ENCODE measurements at places on chromosomes 5 and 9.
A peak's percentile ranks its signal among the peaks of the same experiment; 100 is the strongest.

- DNase-seq: no peak
These were observed 6.7 kb upstream of the TMEM141 start for GRCh38 chr9:136784249-136784996.

- DNase-seq: no peak
These were observed 103.7 kb downstream of the FEM1C start for GRCh38 chr5:115440782-115441451.

DNA sequence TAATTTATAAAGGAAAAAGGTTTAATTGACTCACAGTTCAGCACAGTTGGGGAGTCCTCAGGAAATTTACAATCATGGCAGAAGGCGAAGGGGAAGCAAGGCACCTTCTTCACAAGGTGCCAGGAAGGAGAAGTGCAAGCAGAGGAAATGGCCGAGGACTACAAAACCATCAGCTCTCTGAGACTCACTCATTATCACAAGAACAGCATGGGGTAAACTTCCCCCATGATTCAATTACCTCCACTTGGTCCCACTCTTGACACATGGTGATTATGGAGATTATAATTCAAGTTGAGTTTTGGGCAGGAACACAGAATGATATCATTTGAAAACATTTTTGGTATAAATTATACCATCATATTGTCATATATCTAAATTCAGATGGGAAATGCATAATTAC lies 934.7 kb downstream of the CDH12 start:
- no peak for DNase-seq

GRCh38 chr9:135060461-135061116 lies 26.9 kb upstream of the OLFM1 start:
- no peak for DNase-seq

- DNase-seq: no peak
These were observed 35.2 kb upstream of the SPATA31C2 start for GRCh38 chr9:88173378-88173999.

DNA sequence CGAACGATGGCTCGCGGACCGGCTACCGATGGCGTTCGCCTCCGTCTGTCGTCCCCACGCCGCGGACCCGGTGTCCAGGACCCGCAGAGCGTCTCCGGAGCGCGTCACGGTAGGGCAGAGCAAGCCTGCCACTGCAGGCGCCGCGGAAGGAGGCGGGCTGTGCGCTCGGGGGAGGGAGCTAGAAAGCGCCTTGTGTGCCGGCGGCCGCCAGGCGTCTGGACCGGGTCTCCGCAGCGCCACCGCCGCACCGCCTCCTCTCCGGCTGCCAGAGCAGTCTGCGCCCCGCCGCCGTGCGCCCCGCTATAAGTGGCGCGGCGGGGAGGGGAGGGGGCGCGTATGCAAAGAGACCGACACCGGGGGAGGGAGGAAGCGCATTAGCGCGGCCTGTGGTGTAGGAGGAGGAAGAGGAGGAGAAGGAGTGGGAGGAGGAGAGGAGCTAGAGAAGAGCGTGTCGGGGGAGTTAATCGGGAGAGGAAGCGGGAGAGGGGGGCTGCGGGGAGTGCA lies at the start of gene ENC1:
Gene ENC1, minus strand, starts transcription at position 279 of the 504 bp plus-strand sequence. CDS start 4,243 bp downstream, outside the sequence.
- DNase-seq: peak; percentile 54

DNA sequence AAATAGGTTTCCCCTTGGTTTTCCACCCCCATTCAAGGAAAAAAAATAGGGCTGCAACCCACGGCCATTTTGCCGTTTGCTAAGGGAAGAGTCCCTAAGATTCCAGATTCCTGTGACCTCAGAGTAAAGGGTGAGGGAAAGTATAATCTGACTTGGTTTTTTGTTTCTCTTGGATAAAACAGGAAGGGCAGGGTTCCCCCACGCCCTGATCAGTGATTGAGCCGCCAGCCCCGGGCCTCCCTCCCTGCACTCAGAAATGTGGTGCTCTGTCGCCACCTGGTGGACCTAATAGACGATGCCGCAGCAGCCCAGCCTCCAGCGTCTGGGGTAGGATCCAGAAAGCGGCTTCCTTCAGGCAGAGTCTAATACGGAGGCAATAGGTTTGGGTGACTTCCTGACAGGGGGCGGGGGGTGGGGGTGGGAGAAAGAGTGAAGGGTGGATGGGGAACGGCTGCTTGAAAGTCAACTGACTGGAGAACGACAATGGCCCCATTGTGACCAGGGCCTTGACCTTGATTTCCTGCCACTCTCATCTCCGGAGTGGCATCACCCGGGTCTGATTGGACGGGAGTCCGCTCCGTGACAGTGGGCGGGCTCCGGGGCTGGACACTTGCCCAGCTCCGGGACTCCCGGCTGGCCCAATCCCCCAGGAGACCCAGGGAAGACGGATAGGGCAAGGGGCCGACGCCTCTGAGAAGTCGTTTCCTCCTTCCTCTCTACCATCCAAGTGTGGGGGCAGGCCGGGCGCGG lies 17.8 kb upstream of the CYSTM1 start:
- peak; percentile 86 for DNase-seq

DNA sequence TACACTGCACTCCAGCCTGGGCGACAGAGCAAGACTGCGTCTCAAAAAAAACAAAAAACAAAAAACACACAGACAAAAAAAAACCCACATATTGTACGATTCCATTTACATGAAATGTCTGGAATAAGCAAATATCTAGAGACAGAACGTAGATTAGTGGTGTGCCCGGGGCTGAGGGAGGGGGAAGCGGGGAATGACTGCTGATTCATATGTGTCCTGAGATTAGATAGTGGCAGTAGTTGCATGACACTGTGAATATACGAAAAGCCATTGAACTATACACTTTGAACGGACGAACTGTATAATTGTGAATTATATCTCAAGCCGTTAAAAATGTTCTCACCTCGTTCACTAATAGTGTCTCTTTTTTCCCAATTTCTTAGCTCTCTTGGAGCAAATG lies 23.9 kb downstream of the FGF1 start:
- DNase-seq: no peak

- DNase-seq: no peak
These were observed 29.5 kb downstream of the GDNF start for GRCh38 chr5:37810311-37810710.

DNA sequence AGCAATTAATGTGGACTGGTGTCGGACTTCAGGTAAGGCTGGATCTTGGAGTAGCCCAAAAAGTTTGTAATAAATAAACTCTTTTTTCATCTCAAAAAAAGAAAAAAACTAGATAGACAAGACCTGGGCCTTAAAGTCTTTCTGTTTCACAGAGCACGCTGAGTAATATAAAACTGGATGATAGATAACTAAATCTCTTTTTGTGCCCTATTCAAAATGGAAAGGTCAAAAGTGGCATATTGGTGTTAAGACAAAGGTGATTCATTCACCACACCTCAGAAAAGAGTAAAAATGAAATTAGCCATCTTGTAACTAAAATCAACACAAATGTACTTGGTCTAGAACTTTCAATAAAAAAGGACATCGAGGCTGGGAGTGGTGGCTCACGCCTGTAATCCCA lies 30.3 kb upstream of the RFK start:
- DNase-seq: no peak

DNA sequence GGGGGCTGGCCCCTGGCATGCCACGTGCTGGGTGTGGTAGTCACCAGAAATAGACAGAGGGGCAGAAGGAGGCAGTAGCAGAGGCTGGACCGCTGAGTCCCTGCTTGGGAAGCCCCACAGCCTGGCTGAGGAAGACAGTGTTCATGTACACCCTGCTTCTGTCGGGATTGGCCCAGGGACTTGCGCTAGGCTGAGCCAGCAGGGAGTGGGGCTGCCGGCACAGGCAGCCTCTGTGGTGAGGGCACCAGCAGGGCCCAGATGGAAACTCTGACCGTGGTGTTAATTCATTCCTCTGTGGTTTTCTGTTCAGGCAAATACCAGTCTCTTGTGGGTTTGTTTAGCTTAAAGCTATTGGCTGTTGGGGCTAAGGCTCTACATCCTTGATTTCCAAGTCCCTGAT lies 108.6 kb upstream of the RAD23B start:
- no peak for DNase-seq

DNA sequence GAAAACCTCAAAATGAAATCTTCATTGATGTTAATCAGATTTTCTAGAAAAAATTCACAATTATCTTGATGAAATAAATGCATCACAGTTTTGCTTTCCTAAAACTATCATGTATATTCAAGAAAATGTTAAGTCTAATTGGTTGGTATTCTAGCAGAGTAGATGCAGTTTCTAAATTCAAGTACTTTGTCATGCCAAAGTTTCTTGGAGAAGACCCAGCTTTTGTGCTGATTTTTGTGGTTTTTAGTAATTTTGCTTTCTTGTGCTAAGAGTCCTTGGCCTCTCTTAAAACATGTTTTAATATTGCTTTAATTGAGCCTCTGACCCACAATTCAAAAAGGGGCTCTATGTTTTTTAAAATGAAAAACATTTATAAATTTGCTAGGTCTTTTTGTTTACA lies 924.8 kb upstream of the PTPRD start:
- no peak for DNase-seq

GRCh38 chr5:5288201-5288600 lies 134.3 kb upstream of the ICE1 start:
- DNase-seq: no peak

- no peak for DNase-seq
These were observed 1949.6 kb upstream of the WWC1 start for GRCh38 chr5:166341740-166342337.

DNA sequence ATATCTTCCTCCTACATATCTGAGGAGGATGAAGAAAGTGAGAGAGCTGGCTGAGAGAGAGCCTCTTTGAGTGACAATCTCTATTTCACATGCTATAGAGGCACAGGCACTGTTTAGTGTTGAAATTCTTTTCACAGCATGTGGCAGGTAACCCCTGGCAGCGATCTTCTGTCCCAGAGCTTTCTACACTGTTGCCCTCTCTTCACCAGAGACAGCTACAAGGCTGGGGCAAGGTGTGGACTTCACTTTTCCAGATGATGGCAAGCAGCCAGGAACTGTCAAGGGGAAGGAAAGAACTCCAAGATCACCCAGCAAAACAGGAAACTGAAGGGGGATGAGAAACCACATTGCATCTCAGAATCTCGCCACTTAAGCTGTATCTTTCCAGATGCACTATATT lies 205.2 kb downstream of the CAAP1 start:
- DNase-seq: no peak

DNA sequence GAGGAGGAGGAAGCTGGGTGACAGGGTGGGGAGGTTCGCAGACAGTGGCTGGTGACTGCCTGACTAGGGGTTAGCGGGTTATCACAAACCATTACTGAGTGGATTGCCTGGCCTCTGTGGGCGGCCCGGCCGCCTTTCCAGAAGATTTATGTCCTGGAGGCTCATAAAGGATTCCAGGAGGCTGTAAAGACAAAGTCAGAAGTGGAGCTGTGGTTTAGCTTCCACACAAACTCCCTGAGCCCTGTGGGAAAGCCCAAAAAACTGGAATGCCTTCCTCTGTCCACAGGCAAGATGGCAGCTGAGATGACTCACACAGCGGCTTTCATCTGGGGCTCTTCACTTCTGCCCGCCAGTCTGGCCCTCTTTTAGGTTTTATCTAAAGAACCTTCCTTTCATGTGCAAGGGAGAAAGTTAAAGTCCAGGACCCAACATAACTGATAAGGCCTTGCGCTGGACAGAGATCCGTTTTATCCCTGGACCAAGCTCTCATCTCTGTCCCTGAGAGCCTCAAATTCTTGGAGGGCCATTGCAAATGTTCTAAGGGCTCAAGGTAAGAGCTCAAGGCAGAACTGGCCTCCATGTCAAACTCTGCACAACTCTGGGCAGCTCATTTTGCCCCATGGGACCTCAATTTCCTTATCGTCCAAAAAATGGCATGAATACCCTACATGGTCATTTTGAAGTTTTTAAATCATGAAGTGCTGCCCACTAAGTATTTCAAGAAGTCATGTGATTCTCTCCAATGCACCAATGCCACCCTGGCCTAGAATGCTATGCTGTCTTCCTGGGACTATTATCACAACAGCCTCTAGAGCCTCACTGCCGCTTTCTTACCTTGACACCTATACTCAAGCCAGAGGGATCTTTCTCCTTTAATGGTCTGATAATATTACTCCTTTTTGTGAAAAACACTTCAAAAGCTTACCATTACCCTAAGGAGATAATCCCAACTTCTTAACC lies 249.4 kb upstream of the TRIM32 start:
- DNase-seq: no peak

DNA sequence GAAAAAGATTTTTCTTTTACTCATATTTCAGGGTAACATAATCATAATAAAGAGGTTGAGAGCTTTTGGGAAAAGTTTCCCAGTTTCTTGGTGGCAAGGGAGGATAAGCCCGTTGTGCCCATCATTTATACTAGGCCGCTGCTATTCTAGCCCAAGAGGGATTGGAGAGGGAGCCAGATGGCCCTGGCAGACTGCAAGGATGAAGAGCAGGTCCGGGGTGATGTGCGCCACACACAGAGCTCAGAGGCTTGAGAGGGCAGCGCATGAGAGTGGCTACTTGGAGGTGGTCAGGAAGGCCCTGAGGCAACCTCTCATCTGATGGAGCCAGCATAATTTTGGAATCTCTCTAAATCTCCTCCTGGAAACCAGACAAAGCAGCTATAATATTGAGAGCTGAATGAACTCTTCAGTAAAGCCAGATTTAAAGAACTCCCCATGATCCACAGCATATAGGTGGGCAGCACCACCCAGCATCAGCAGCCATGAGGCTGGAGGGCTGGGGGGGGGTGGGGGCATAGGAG lies 110.1 kb downstream of the MED27 start:
- no peak for DNase-seq

DNA sequence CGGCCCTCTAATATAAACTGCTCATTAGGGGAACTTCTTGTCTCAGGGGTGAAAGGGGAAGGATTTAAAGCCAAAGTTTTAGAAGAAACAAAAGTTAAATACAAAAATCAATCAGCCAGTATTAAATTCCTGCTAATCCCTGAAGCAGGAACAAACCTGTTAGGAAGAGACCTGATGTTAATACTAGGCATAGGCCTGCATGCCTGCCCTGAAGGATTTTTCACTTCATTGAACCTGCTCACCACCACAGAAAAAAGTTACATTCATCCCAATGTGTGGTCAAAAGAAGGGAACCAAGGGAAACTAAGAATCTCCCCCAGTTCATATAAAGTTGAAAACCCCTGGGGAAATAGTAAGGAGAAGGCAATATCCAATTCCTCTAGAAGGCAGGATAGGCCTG lies 9.4 kb upstream of the RNF180 start:
- DNase-seq: no peak

DNA sequence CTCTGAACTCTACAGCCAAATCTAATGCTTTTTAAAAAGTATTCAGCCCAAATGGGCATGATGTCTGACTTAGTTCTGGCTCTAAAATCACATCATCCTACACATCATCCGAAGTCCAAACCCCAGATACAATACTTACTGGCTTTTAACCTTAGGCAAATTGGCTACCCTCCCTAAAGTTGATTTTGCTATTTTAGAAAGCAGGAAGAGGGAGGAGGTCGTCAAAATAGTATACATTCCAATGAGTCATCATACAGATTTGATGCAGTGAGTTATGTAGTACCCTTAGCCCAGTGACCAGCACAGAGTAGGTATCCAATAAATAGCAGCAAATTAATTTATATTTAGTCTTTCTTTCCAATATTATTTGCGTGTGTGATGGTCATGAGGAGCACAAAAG lies 582.0 kb upstream of the TUSC1 start:
- no peak for DNase-seq

GRCh38 chr9:125475385-125475784 lies 213.8 kb downstream of the GAPVD1 start:
- DNase-seq: no peak

All from T-helper 17 cell (primary cell).